ENCODE measurements at places on chromosomes 6 and 20. TPM values are rescaled to one million over a fixed set of nuclear protein-coding genes. Genes with fewer than 3 reads are reported as not detected.
A peak's percentile ranks its signal among the peaks of the same experiment; 100 is the strongest.

Gene TNFRSF21
- polyA plus RNA-seq: 27.2 TPM

Gene MARCKS
- polyA plus RNA-seq: 67.4 TPM

Gene LGSN
- polyA plus RNA-seq: 0.04 TPM

Gene CCM2L
- 10.8 TPM for polyA plus RNA-seq

Gene KIAA1586
- 3.2 TPM for polyA plus RNA-seq

DNA sequence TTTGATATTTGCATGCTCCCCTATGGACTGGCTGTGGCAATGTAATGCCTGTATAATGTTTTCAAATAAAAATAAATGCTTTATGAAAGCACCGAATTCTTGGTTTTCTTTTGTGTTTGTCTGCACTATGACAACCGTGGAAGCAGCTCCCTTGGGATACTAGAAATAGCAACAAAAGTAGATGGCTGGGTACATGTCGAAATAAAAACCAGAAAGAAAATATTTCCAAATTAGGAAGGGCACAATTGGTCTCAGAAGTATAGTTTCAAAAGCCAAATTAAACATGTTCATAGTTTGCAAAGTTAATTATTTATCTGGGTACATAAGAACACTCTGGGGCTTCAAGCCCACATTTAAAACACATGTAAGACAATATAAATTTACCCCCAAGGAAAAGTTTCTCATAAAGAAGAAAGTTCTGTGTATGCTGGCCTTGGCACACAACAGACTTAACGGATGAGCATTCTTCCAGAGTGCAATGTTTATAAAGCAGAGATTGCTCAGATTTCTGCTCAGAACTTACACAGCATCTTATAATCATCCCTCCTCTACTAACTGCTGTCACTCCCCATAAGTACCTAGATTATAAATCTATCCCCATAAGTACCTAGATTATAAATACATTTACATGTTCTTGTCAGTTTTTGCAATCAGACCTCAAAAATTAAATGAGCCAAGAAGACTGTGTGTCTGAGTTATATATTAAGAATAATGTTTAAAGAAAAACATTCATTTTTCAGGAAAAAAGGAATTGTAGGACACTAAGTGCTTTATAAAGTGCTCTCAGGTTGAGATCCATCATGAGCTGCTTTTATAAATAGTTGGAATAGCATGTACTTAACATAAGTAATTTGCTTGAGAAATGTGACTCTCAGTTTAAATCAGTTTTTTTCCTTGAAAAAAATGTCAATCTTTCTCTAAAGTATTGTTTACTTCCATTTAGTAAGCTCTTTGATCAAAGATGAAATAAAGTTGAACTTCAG is 230.2 kb upstream of the PLN start:
- H3K4me3 ChIP-seq: no peak overlapping the region
- no peak overlapping the region for H3K27ac ChIP-seq
- DNase-seq: peak; percentile 35
- no peaks in the 10 kb centered on the region for H3K4me1 ChIP-seq
- no peaks in the 10 kb centered on the region for H3K36me3 ChIP-seq

DNA sequence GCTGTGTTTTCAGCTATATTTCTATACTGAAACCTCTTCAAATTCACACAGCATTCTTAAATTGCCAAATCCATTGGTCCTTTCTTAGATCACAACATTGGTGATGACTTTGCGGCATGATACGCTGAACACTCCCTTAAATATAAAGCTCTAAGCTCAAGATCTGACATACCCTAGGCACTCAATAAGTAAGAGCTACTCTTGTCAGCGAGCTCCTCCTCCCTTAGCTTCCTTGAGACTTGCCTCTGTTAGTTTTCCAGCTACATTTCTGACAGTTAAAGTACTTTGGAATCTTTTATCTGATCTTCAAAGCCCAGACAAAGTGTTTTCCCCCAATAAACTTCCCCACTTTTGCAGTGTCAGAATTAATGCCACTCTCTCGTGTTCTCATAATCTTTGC is 117.0 kb downstream of the HIVEP2 start:
- H3K4me1 ChIP-seq: peaks cover 12% of the 10 kb centered on the region
- DNase-seq: no peak
- H3K4me3 ChIP-seq: no peak overlapping the region
- no peaks in the 10 kb centered on the region for H3K36me3 ChIP-seq
- no peak overlapping the region for H3K27ac ChIP-seq

GRCh38 chr6:33073431-33073871 is at the start of gene HLA-DPA1:
HLA-DPA1 (minus strand) TSS chr6:33073649.
- DNase-seq: no peak
- no peak within 1 kb of the TSS for H3K27ac ChIP-seq
- peaks cover 23% of the 10 kb centered on the region for H3K27me3 ChIP-seq
- H3K4me1 ChIP-seq: no peaks in the 10 kb centered on the region

- no peak overlapping the region for H3K27ac ChIP-seq
- no peaks in the 10 kb centered on the region for H3K4me1 ChIP-seq
- H3K36me3 ChIP-seq: no peaks in the 10 kb centered on the region
- H3K4me3 ChIP-seq: no peak overlapping the region
- no peaks in the 10 kb centered on the region for H3K27me3 ChIP-seq
- peak; percentile 60 for DNase-seq
Measured at GRCh38 chr20:62377615-62378178, 9.2 kb upstream of the RPS21 start.

GRCh38 chr6:107655245-107655644 is 165.3 kb downstream of the SOBP start:
- H3K36me3 ChIP-seq: no peaks in the 10 kb centered on the region
- no peak overlapping the region for H3K27ac ChIP-seq
- DNase-seq: no peak
- H3K4me1 ChIP-seq: no peaks in the 10 kb centered on the region
- H3K27me3 ChIP-seq: no peaks in the 10 kb centered on the region

- H3K4me3 ChIP-seq: no peak overlapping the region
- H3K27me3 ChIP-seq: no peaks in the 10 kb centered on the region
- DNase-seq: no peak
- peaks cover 27% of the 10 kb centered on the region for H3K4me1 ChIP-seq
Measured at GRCh38 chr6:119205911-119206618, 127.6 kb upstream of the FAM184A start.

GRCh38 chr6:156021746-156022396 is 566.2 kb upstream of the NOX3 start:
- H3K27me3 ChIP-seq: no peaks in the 10 kb centered on the region
- no peak overlapping the region for H3K4me3 ChIP-seq
- no peaks in the 10 kb centered on the region for H3K36me3 ChIP-seq
- peak overlapping the region; percentile 17 for H3K27ac ChIP-seq
- H3K4me1 ChIP-seq: peaks cover 3% of the 10 kb centered on the region
- DNase-seq: no peak

DNA sequence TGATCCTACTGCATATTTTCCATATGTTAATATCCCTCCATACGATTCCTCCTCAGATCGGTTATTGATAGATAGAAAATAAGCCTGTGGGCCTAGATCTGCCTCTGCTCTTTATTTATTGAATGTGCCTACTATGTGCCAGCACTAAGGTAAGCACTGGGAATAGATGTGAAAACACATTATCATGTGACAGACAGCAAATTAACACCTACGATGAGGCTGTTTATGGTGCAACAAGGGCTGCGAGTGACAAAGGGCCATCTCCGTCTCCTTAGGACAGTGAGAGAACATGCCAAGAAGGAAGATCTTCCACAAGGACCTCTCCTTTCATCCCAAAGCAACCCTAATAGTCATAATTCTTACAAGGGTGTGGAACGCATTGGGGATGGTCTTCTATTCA is 90.5 kb downstream of the MYB start:
- H3K36me3 ChIP-seq: no peaks in the 10 kb centered on the region
- H3K4me1 ChIP-seq: peaks cover 8% of the 10 kb centered on the region
- no peak overlapping the region for H3K27ac ChIP-seq

DNA sequence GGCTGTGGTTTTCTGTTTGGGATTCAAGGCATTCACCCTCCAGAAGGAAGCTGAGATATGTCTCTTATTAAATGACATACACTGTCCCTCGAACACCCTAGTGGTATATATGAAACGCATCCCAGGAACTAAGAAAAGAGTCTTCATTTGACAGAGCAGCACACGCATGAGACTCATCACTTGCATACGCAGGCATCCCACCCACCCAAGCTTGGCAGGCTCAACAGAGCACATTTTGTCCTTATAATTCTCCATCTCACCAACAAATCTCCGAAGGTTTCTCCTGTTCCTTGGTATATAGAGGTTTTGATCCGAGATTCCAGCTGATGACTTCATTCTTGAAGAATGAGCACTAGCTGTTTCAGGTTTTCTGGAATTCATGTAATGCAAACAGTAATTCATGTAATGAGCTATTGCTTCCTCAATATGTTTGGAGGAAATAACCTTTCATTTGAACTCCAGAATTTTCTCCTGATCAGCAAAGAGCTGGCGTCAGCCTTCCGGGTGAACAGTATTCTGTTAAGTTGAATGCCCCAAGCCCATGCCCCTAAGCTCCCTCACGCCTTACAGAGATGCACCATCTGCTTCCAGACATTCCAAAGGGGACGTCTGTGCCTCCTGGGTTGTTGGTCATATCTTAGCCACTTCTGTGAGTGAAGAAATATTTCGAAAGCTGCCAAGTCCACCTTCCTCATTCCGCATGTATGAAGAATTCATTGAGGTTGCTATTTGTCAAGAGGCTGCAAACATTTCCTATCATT is 66.0 kb upstream of the CDH4 start:
- no peaks in the 10 kb centered on the region for H3K27me3 ChIP-seq
- DNase-seq: peak; percentile 51
- peaks cover 8% of the 10 kb centered on the region for H3K4me1 ChIP-seq
- no peak overlapping the region for H3K4me3 ChIP-seq
- H3K27ac ChIP-seq: no peak overlapping the region

DNA sequence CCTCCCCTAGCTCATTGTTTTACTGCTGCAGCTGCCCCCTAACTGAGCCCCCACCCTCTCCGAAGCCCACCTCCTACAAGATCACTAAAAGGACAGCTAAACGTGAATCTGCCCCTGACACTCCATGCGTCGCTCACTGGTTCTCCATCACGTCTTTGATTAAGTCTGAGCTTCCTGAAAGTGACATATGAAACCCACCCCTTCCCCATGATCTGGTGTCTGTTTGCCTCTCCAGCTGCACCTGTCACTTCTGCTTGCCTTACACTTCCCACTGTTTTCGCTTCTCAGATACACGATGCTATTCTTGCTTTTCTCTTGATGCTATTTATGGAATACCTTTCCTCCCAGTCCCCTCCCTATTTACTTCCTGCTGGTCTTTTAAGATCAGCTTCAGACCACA is 8.0 kb upstream of the PERP start:
- H3K27me3 ChIP-seq: peaks cover 2% of the 10 kb centered on the region
- DNase-seq: no peak
- H3K4me3 ChIP-seq: no peak overlapping the region
- no peaks in the 10 kb centered on the region for H3K4me1 ChIP-seq
- no peaks in the 10 kb centered on the region for H3K36me3 ChIP-seq

DNA sequence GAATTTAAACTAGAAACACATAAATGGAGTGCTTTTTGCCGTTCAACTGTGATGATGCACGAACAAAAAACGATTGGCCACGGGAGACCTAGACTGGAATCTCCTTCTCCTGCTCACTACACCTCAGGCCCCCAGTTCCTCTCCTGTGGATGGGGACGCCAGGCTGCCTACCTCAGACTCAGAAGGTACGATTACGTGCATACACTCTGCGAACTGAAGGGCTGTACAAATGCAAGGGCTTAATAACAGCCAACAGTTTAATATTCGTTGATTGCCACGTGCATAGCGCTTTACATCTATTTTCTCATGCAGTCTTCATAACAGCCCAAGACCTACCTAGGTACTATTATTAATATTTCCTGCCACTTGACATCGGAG is 495 bp upstream of the ARMC2 start:
- DNase-seq: peak; percentile 28
- H3K27ac ChIP-seq: peak overlapping the region; percentile 78
- H3K36me3 ChIP-seq: no peaks in the 10 kb centered on the region

GRCh38 chr6:72861935-72862432 is 240.1 kb downstream of the KCNQ5 start:
- no peak overlapping the region for H3K4me3 ChIP-seq
- H3K36me3 ChIP-seq: no peaks in the 10 kb centered on the region
- DNase-seq: no peak
- H3K4me1 ChIP-seq: no peaks in the 10 kb centered on the region
- H3K27me3 ChIP-seq: no peaks in the 10 kb centered on the region

DNA sequence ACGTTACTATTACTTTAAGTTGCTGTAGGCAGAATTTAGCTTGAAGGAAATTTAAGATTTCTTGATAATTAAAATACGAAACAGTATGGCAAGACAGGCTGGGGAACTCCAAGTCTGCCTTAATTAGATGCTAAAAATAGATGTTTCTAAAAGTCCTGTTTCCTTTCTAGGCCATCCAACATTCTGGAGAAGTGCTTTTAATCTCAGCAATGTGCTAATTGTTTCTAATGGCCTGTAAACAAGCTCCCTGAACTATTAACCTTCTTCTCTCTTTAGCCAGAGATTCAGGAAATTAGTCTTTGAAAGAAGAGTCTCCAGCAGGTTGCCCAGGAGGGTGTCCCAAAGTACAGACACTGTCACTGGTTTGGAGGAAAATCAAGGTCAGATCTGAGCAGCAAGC is 677.3 kb upstream of the AGPAT4 start:
- DNase-seq: no peak
- no peak overlapping the region for H3K27ac ChIP-seq
- H3K27me3 ChIP-seq: no peaks in the 10 kb centered on the region

GRCh38 chr6:12776291-12776690 is 59.7 kb downstream of the PHACTR1 start:
- no peak for DNase-seq
- no peaks in the 10 kb centered on the region for H3K36me3 ChIP-seq
- no peak overlapping the region for H3K4me3 ChIP-seq

DNA sequence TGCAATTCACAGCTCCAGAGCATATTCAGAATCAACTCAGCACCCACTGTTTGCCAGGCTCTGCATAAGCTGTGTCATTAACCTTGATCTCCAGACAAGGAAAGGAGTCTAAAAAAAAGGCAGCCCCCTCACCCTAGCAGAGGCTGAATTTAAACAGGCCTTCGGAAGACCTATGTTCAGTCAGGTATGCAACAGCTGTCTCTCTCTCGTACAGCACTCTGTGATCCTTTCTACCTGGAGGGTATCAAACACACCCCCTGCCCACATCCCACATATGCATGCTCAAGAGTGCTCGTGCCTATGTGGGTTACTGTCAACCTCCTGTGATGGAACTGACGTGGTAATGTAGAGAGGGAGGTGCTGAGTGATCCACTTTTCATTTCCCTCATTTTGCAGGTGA is 8.5 kb downstream of the PLAGL2 start:
- H3K4me1 ChIP-seq: peaks cover 20% of the 10 kb centered on the region
- H3K27me3 ChIP-seq: no peaks in the 10 kb centered on the region
- no peak for DNase-seq
- no peak overlapping the region for H3K27ac ChIP-seq

GRCh38 chr6:9520417-9521151 is 894.3 kb downstream of the TFAP2A start:
- no peak overlapping the region for H3K4me3 ChIP-seq
- no peak overlapping the region for H3K27ac ChIP-seq
- H3K27me3 ChIP-seq: no peaks in the 10 kb centered on the region
- DNase-seq: no peak
- no peaks in the 10 kb centered on the region for H3K36me3 ChIP-seq

DNA sequence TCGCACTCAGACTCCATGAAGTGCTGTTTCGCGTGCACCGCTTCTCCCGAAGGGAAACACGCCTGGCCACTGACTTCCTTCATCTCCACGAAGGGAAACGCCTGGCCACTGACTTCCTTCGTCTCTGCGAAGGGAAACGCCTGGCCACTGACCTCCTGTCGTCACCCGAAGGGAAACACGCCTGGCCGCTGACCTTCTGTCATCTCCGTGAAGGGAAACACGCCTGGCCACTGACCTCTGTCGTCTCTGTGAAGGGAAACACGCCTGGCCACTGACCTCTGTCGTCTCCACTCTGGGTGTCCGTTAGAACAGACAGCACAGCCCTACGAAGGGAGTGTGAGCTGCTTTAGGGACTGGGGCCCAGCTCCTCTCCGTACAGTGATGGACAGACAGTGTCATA is 17.1 kb upstream of the ADRM1 start:
- no peak overlapping the region for H3K27ac ChIP-seq
- no peaks in the 10 kb centered on the region for H3K27me3 ChIP-seq
- no peaks in the 10 kb centered on the region for H3K4me1 ChIP-seq
- DNase-seq: peak; percentile 70
- H3K36me3 ChIP-seq: peaks cover 32% of the 10 kb centered on the region
